ENCODE measurements at places on chromosomes 7 and 10.

DNA sequence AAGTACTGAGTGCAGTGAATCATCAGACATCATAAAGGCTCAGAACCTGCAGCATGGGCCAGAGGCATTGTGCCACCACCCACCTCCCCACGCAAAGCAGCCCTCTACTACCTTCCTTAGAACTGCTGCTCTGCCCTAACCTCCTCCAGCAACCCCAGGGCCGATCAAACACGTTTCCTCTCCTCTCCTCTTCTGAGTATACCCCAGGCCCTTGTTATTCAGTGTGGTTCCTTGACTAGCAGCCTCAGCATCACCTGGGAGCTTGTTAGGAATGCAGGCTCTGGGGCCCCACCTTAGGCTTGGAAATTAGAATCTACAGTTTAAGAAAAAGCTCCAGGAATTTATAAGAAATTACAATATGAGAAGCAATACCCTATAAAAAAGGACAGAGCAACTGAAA is 33.2 kb downstream of the DYDC1 start:
- DNase-seq = no peak

DNA sequence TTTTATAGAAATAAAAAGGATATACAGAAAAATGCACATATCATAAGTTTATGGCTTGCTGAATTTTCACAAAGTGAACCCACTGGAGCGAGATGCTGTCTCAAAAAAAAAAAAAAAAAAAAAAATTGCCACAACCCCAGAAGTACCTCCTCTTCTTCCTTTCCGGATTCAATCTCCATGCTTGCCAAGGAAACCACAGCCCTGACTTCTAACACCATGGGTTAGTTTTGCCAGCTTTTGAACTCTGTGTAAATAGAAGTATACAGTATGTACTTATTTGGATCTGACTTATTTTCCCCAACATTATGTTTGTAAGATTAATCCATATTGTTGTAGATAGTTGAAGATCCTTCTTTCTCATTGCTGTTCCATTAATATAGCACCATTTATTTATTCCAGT is 40.0 kb downstream of the FANK1 start:
- no peak for DNase-seq

DNA sequence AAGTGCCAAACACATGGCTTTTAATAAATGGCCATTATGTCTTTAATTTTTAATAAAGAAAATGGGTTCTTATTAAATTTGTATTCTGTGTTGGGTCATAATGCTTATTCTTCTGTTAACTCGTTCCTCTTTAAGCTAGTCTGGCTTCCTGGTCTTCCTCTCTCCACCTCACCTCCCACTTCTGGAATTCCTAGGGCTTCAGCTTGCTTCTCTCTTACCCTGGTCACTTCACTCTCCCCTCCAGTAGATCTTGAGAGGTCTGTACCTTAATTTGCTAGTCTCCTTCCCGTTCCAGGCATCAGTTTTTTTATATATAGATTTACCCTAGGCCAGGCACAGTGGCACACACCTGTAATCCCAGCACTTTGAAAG is 111.2 kb downstream of the RALA start:
- DNase-seq = no peak

DNA sequence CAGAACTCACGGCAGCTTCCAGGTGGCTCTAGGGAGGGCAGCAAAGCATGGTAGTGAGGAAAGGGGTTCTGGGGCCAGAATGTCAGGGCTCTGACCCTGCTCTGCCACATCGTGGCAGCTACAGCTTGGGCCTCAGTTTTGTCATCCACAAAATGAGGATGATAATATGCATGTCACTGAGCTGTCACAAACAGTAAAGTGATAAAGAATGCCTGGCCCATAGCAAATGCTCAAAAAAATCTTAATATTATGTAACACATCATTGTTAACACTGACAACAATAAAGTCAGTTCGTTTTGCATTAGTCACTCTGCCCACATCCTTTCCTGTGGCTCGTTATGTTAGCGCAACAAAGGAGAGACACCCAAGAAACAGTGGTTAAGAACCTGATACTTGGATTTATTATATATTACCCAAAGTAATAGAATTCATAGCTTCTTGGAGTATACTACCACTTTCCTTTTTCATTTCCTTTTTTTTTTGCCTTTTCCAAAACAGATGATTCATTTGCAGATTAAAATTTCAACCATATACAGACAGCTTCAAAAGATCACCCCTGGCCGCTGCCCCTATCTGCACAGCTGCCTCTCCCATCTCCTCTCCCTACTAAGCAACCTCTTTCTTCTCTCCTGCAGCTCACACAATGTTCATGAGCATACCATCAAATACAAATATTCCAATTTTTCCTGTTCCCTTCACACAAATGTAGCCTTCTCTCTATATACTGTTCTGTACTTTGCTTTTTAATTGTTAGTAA is 45.5 kb upstream of the DDC start:
- no peak for DNase-seq

DNA sequence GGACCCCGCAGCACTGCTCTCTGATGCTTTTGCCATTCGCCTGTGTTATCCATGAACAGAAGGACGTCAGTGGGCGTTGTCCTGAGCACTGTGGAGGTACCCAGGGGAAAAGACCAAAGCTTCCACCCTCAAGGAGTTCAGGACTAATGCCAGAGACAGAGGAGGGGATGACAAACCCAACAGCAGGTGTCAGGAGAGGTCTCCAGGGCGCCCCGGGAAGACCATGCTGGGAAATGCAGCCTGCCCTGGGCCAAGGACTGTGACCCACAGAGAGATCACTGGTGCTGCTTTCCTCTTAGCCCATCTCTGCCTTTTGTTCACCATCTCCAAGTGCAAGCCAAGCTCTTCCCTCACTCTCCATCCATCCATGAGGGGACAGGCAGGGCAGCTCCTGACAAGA is 166.8 kb upstream of the PFKP start:
- no peak for DNase-seq

- no peak for DNase-seq
Observed at GRCh38 chr10:119421891-119422681, 120.4 kb downstream of the RGS10 start.

Measured in activated CD4-positive, alpha-beta T cell treated with anti-CD3 and anti-CD28 coated beads for 1 hour (primary cell).